ENCODE measurements at places on chromosomes 3 and 15. TPM values are rescaled to one million over a fixed set of nuclear protein-coding genes. Genes with fewer than 3 reads are reported as not detected.
A peak's percentile ranks its signal among the peaks of the same experiment; 100 is the strongest.

- peak; percentile 27 for DNase-seq
Observed at GRCh38 chr3:120791913-120792312, 49.4 kb downstream of the GTF2E1 start.

DNA sequence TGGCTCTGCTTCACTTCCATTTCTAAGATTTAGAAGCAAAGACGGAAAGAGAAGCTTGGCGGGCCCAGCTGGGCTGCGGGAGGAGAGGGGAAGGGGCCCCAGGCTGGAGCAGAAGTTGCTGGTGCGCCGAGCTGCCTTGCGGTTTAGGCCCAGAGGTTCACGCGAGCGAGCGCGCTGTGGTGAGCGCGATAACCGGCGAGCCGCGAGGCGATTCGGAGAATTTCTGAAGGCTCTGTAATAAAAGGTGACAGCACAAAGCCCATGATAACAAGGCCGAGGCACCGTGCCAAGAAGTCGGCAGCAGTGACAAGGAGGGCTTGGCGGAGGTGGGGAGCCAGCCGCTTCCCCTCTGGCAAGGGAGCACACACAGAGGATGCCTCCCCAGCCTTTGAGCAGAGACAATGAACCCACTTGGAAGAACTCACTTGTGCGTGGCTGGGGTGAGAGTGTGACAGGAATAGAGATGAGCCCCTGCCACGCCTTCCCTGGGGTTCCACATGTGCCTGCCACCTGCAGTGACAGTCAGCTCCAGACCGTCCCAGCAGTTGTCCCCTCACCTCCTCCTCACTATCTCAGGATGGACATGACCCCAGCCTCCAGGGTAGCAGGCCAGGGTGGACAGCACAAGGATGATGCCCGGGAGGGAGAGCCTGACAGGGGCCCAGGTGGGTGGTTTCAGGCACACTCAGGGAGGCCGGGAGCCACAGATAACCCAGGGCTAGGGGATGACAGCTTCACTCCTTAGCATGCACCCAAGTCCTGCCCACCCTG, 315.2 kb downstream of the UACA start:
- DNase-seq, result no peak

- no peak for DNase-seq
Observed at GRCh38 chr15:43514241-43515057, 3.0 kb upstream of the MAP1A start.

GOLGA8T gene
- 0.30 TPM for total RNA-seq

GRCh38 chr3:100695696-100696095, 13.6 kb upstream of the TFG start:
- DNase-seq, result no peak
